ENCODE measurements at places on chromosomes 5 and 9.

GRCh38 chr5:36054647-36055046 lies 12.0 kb downstream of the UGT3A2 start:
- DNase-seq: no peak

GRCh38 chr9:118336943-118337330 lies 632.7 kb downstream of the TLR4 start:
- DNase-seq: no peak

- no peak for DNase-seq
Observed at GRCh38 chr5:82748688-82749460, 328.3 kb downstream of the TMEM167A start.

GRCh38 chr5:113128641-113129330 lies 152.2 kb downstream of the DCP2 start:
- no peak for DNase-seq

DNA sequence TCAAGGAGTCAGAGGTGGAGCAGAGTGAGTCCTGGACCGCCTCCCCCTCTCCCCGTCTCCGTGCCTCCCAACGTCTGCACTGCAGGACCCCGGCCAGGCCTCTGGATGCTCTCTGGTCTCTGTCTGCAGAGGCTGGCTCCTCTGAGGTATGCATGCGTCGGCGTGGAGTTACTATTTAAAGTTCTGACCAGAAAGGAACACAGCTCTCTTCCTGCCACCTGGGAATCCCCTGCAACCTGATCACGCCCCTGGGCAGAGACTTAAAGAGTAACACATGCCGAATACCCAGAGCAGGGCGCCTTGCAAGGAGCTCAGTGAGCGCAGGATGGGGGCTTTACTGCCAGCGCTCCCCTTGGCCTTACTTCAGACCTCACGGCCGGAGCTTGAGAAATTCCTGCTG lies 16.0 kb downstream of the ANXA6 start:
- DNase-seq: peak; percentile 10

DNA sequence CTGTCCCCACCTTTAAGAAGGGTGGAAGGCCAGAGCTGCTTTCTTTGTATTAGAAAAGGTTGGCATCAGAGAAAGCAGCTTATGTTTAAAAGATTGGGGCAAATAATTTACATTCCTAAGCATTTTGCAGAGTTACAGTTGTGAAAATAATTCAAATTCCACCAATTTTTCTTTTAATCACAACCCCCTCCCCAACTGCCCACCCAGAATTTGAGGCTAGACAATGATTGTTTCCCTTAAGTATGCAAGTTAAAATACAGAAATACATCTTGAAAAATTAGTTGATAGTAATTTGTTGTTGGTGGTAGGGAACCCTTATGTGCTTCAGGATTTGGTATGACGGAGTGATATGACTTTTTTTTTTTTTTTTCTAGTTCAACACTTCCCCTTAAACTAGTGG lies 133.0 kb downstream of the ZSWIM6 start:
- no peak for DNase-seq

DNA sequence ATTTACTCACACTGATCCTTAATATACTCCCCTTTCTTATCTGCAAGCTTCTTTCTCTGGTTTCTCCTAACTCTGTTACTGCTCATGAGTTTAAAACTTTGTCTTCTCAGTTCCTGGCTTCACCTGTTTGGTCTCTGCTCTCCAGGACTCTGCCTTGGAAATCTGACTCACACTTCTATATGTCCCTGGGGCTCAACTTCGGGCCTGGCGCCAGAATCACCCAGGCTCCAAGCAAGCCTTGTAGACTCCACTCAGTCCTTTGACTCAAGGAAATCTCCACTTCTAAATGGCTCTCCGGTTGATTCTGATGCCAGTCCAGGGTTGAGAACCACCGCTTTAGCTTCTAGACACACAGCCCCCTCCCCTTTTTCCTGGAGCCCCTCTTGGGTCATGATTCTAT lies 57.8 kb downstream of the TMC1 start:
- no peak for DNase-seq

Data from retina (tissue), 1 donor.